ENCODE measurements at places on chromosomes 4 and X.

- no peak for DNase-seq
These were observed 104.8 kb downstream of the DLG3 start for GRCh38 chrX:70549429-70549828.

DNA sequence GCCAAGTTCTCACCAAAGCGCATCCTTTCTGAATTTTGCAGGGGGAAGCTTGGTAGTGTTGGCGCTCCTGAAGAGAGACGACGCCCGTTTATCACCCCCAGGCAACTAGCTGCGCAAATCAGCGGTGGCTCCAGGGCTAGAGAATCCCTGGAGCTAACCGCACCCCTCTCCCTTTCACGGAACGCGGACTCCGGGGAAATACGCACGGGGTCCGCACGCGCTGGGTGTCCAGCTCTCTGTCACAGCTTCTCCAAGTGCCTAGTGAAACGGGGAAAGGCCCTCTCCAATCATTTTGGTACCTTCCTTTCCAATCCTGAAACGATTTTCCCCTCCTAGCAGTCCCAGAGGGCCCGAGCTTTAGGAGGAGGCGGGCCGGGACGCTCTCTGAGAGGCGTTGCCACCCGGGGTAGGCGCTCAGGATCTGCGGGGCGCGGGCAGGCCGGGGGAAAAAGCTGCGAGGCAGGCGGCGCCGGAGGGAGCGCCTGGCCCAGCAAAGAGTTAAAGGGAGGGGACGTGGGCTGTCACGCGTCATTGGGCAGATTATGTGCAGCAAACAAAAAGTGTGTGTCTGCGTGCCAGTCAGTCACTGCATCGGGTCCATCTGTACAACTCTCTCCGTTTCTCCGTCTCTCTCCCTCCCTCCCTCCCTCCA, at the start of gene PRDM8:
Gene PRDM8, plus strand, starts transcription at position 582 of the 652 bp plus-strand sequence. CDS start 2,578 bp downstream, outside the sequence.
- no peak for DNase-seq

DNA sequence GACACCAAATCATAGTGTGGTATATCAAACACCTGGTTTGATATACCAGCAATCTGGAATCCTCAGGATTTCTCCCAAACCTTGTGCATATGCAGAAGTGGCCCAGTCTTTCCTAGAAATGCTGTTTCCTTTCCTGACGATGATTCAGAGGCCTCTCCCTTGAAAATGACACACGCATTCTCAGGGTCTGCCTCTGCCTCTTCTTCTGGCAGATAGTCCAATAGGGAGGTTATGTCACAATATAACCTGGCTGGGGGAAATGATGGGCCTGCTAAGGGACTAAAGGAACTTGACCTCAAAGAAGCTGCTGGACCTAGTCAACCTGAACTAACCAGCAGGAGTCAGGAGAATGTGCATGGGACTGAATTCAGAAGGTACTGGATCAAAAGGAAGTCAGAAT, 435.2 kb downstream of the IDS start:
- DNase-seq = no peak

GRCh38 chr4:147617841-147618691, 869 bp downstream of the TMEM184C start:
- no peak for DNase-seq

DNA sequence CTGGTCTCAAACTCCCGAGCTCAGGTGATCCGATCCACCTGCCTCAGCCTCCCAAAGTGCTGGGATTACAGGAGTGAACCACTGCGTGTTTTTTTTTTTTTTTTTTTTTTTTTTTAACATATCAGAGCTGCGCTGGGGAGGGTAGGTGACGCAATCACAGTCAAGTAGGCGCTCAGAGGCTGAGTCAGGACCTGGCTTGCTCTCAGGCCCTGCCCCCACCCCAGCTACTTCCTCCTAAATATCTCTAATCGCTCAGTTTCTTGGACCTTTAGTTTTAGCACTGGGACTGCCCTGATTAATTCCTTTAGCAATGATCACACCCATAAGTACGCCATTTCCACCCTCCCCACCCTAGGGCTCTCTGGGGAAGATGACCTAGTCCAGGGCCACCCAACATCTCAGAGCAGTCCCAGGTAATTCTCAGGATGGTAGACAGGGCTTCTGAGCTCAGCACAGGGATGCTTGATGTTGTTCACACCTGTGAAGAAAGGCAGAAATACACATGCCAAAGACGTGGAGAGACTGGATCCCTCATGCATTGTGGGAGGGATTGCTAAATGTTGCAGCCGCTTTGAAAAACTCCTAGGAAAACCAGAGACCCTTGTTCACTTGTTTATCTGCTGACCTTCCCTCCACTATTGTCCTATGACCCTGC, 50.2 kb downstream of the DDX3X start:
- no peak for DNase-seq

DNA sequence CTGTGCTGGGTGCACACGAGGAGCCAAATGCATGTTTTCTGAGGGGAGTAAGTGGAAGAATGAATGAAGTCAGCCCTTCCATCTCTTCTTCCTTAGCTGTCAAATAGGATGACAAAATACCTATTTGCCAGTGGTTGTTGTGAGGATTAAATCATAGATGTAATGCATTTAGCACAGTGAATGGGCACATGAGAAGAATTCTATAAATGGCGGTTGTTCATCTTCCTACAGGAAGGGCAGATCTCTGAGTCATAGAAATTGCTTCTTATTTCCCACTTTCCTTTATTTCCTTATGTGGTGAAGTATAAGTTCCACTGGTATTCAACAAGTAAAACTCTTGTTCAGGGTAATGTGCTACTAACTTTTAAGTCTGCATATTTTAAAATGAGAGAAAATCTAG, 83.1 kb downstream of the SORBS2 start:
- no peak for DNase-seq

DNA sequence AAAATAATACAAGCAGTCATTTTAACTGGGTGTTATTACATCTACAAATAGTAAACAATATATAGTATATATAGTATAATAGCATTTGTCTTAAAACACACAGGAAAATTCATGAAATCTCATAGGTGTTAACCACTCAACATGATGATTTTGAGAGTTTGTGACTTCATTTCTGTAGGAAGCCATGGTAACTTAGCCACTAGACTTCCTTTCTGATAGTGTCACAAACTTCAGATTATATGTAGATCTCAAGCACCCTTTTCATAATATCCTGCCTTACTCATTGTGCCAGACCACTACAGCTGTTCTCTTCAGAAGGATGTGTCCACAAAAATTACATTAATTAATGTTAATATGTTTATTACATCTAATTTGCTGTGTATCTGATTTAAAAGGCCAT, 1250.6 kb downstream of the ADGRL3 start:
- DNase-seq = no peak

GRCh38 chr4:30610361-30610760, 109.8 kb upstream of the PCDH7 start:
- no peak for DNase-seq

- DNase-seq = no peak
These were observed 28.6 kb downstream of the SULT1B1 start for GRCh38 chr4:69731847-69732246.

GRCh38 chrX:54281676-54282075, 76.2 kb downstream of the WNK3 start:
- no peak for DNase-seq

- DNase-seq = no peak
These were observed 677.2 kb upstream of the INTU start for GRCh38 chr4:126955292-126956183.

GRCh38 chr4:620851-621261, 4.5 kb upstream of the PDE6B start:
- no peak for DNase-seq

DNA sequence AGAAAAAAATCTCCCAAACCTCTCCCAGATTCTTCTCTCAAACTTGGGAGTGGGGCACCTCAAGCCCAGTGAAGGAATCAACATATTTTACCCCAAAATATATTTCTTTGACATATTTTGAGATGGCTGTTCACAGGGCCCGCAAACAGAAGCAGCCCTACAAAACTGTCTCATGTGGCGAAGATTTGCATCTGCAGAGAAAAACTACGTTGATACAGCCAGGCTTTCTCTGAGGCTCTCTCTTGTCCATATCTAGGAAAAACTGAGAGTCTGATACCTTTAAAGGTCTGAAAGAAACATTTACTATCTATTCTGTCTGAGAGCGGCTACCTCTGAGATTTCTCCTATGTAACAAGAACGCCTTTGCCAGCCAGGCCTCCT, 23.3 kb upstream of the TMSB4X start:
- no peak for DNase-seq

GRCh38 chr4:54708339-54709279, 50.9 kb downstream of the KIT start:
- no peak for DNase-seq

GRCh38 chr4:185243879-185244278, 34.5 kb downstream of the SNX25 start:
- no peak for DNase-seq

GRCh38 chr4:139267301-139267700, 12.7 kb downstream of the MGARP start:
- DNase-seq = no peak

DNA sequence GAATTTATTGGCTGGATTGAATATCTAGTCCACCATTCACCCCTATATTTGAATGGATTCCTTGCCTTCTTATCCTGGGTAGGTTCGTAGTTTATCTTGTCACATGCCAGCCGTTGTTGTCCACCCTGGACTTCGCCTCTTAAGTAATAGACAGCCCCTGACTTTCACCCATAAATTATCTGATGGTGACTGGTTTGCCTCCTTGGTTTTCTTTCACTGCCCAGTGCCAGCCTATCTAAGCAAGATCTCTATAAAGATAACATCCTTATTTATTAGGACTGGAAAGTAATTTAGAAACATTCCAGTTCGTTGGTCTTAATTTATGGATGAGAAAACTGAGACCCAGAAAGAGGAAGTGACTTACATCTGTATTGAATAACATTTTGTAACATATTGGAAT, 410.3 kb downstream of the RPA4 start:
- DNase-seq = no peak

- no peak for DNase-seq
These were observed 275.6 kb downstream of the LDB2 start for GRCh38 chr4:16622826-16623225.

GRCh38 chr4:107837317-107837716, 12.6 kb downstream of the SGMS2 start:
- DNase-seq = no peak

GRCh38 chr4:61886131-61886530, 686.0 kb downstream of the ADGRL3 start:
- no peak for DNase-seq

DNA sequence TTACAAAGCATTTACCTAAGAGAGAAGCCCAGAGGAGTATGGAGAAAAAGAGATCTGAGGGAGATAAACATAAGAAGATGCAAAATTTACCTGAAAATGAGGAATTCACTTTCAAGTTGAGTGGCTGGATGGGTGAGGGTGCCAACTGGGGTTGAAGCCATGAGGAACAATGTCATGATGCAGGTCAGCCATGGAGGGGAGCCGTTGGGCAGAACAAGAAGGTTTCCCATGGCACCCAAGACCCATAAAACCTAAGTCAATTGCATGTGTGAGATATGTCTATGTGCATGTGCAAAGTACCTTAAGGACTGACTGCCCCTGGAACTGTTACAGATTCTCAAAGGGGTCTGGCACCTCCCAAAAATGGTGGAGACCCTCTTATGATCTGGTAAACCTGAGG, 46.6 kb upstream of the PRRG1 start:
- no peak for DNase-seq

DNA sequence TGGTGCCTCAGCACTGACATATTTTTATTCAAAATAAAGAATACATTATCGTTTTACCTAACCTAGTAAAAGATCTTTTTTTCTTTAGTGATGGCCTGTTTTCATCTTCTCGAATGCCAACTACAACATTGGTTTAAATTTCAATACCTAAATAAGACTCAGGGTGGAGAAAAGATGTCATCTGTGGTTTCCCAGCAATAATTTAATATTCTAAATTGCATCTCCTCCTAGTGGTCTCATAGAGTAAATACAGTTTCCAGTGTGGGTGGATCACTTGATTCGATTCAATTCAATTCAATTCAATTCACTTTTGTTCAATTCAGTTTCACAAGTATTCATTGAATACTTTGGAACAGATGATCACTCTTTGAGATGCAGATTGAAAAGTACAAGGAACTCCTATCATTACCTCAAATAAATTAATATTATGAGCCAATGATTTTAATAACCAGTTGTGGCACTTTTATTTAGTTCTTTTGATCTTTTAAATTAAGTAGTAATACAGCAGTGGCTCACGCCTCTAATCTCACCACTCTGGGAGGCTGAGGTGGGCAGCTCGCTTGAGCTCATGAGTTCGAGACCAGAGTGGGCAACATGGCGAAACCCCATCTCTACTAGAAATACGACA, 427.2 kb downstream of the FAT4 start:
- DNase-seq = no peak

- no peak for DNase-seq
These were observed 80.1 kb downstream of the FAM184B start for GRCh38 chr4:17701138-17701839.

GRCh38 chr4:89111833-89112563, 665 bp downstream of the TIGD2 start:
- DNase-seq = no peak

GRCh38 chr4:177596035-177596434, 153.8 kb upstream of the AGA start:
- DNase-seq = no peak

DNA sequence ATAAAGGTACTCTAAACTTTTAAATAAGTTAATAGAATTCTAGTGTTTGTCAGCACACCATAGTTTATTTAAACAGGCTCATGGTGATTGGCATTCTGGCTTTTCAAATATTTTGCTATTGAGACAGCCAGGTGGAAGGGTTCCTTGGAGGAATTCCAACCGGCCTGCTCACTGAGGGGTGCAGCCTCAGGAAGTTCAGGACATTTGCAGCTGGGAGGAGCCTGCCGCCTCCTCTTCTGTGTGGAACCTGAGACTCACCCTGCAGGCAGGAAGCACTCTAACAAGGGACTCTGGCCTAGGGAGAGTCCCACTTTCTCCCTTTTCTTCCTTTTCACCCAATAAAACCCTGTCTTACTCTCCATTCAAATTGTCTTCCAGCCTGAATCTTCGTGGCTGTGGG, 1328.0 kb downstream of the FSTL5 start:
- DNase-seq = no peak

- DNase-seq = no peak
These were observed 122.9 kb upstream of the GPC4 start for GRCh38 chrX:133538148-133538547.

GRCh38 chrX:129983575-129984110, 1.2 kb downstream of the BCORL1 start:
- no peak for DNase-seq

GRCh38 chrX:103791228-103791627, 14.6 kb downstream of the PLP1 start:
- peak; percentile 1 for DNase-seq

GRCh38 chrX:11445540-11445939, 152.3 kb downstream of the AMELX start:
- no peak for DNase-seq

GRCh38 chr4:96139251-96139929, 299.5 kb downstream of the PDHA2 start:
- no peak for DNase-seq
